Activated CD4-positive, alpha-beta memory T cell treated with anti-CD3 and anti-CD28 coated beads, Interleukin-2, amount 10 ng/mL, durations not matched to agents 7 days and 5 days (primary cell): ENCODE measurements at places on chromosomes 1 and 21. TPM values are rescaled to one million over a fixed set of nuclear protein-coding genes. Genes with fewer than 3 reads are reported as not detected.
A peak's percentile ranks its signal among the peaks of the same experiment; 100 is the strongest.

DNA sequence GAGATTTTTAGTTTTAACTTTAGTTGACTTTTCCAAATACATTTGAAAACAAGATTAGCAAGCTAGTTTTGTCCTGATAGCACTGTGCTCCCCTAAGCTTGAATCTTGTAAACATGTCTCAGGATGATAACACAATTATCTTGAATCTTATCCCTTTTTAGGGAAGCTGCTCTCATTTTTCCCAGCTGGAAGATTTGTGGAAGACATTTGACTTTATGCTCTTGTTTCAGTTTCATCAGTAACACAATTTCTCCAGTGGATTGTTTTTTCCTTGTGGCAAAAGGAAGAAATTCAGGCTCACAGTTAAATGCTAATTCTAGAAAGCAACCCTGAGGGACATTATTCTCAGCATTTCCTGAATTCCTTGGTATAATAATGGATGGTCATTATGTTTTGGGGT, 88.8 kb downstream of the CDC7 start:
- DNase-seq: no peak
- H3K4me1 ChIP-seq: peaks cover 39% of the 10 kb centered on the region
- H3K27me3 ChIP-seq: no peaks in the 10 kb centered on the region
- peaks cover 3% of the 10 kb centered on the region for H3K36me3 ChIP-seq
- no peak overlapping the region for H3K4me3 ChIP-seq
- H3K27ac ChIP-seq: no peak overlapping the region

- no peak for DNase-seq
- H3K4me1 ChIP-seq: peaks cover 14% of the 10 kb centered on the region
- H3K36me3 ChIP-seq: no peaks in the 10 kb centered on the region
Observed at GRCh38 chr1:107620753-107621152, 344.2 kb downstream of the VAV3 start.

DNA sequence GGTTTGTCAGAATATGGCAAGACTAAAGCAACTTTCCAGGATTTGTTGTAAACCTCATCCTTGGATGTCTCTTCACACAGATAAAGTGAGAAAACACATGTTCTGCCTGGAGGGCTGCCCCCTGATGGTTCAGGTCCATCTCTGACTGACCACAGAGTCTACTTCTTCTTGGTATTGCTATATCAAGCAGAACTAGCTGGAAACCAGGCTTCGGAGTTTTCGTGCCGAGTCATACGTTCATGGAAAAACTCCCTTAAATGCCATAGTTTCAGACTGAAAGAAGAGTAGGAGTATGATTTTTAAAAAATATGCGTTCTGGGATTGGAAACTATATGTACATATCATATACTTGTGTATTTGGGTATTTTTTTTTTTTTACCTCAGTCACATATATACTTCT, 5.8 kb downstream of the OR10T2 start:
- H3K27me3 ChIP-seq: peaks cover 6% of the 10 kb centered on the region
- no peak overlapping the region for H3K4me3 ChIP-seq
- H3K36me3 ChIP-seq: no peaks in the 10 kb centered on the region

GRCh38 chr1:50502147-50502546, 78.9 kb upstream of the DMRTA2 start:
- no peaks in the 10 kb centered on the region for H3K27me3 ChIP-seq
- H3K4me1 ChIP-seq: no peaks in the 10 kb centered on the region
- H3K27ac ChIP-seq: no peak overlapping the region
- no peak for DNase-seq
- H3K36me3 ChIP-seq: peaks cover 16% of the 10 kb centered on the region

DNA sequence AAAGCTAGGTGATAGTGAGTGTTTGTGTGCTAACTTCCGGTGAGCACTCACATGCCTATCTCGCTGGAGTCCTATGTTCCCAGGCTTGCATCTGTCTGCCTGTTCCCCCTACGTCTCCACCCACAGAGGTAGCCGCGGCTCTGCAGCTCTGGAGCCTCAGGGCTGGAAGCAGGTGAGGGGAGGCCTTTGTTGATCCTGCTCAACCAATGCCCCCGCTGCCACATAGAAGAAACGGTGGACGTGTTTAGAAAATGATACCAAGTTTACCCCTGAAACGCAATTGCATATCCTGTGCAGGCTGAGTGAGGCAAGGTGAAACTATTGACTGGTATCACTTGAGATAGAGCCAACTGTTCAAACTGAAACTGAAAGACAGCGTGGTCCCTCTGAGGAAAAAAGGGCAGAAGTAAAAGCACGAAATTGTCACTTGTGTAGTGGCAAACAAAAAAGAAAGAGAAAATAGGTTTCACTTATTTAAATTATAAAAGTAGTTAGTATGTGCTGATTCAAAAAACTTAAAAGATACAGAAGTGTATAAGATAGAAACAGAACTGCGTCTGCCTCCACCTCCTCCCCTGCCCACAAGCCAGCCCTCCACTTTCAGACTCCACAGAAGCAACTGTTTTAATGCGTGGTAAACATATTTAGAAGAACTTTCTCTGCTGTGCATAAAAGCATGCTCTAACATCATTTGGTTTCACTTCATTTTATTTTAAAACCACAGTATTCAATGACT, 38.6 kb upstream of the ETS2 start:
- peak overlapping the region; percentile 78 for H3K4me3 ChIP-seq
- peak overlapping the region; percentile 97 for H3K27ac ChIP-seq
- peak; percentile 72 for DNase-seq
- H3K36me3 ChIP-seq: peaks cover 10% of the 10 kb centered on the region
- peaks cover 17% of the 10 kb centered on the region for H3K27me3 ChIP-seq

DNA sequence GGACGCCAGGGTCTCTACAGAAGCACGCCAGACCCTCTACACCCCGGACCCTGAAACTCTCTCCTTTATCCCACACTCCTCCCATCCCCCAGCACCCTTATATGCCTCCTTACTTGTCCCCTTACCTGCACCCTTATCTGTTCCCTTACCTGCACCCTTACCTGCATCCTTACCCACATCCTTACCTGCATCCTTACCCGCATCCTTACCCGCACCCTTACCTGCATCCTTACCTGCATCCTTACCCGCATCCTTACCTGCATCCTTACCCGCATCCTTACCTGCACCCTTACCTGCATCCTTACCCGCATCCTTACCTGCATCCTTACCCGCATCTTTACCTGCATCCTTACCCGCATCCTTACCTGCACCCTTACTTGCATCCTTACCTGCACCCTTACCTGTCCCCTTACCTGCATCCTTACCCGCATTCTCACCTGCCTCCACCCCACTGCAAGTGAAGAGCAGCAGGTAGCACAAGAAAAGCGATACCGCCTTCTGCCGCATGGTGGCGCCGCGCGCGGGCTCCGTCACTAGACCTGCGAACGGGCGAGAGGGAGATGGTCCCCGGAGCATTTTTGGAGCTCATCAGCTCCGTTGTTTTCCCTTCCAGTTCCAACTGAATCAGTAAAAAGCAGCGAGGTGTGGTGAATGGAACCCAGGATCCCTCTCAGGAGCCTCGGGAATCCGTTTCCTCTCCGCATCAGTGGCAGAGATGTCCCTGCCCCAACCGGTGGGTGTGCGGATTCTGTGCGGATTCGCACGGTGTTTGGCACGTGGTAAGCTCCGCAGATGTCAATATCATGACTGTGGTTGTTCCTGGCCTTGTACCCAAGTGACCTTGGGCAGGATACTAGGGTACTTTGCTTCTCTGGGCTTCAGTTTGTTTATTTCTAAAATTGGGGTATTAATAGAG, 2.9 kb downstream of the IFI6 start:
- no peaks in the 10 kb centered on the region for H3K27me3 ChIP-seq
- H3K4me1 ChIP-seq: peaks cover 54% of the 10 kb centered on the region
- H3K27ac ChIP-seq: peak overlapping the region; percentile 57
- H3K36me3 ChIP-seq: peaks cover 58% of the 10 kb centered on the region

The DCLRE1B gene
- 13.2 TPM for total RNA-seq

The HDGF gene
- 222 TPM for total RNA-seq

GRCh38 chr1:33330361-33330890, 9.5 kb upstream of the A3GALT2 start:
- H3K27ac ChIP-seq: no peak overlapping the region
- no peak overlapping the region for H3K4me3 ChIP-seq
- peaks cover 61% of the 10 kb centered on the region for H3K36me3 ChIP-seq

DNA sequence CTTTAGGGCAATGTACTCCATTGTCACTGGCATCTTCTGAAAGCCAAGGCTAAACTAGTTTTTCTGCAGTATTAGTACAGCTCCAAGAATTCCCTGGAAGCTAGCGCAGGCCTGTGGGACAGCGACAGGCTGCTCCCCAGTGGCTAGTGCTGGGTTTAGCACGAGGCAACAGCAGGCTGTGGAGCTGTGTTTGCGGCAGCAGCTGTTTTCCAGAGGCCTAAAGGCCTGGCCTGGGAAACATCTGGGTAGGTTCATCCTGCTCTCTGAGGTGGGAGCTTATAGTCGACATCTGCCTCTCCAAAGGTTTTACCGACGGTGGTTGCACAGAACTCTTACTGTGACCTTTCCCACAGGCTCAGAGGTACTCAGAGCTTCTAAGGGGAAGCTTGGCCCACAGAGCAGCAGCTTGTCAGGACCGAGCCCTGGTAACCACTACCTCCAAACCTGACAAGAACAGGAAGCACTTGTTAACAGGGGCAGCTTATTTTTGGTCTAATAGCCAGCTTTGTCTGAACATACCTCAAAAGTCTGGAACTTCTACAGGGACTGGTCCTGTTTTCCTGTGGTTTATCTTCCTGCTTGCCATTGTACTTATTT, 17.2 kb downstream of the CC2D1B start:
- no peaks in the 10 kb centered on the region for H3K4me1 ChIP-seq
- DNase-seq: no peak

The PADI2 gene
- total RNA-seq: not detected

GRCh38 chr1:72896256-72896655, 613.9 kb upstream of the NEGR1 start:
- no peaks in the 10 kb centered on the region for H3K36me3 ChIP-seq
- no peak for DNase-seq
- no peak overlapping the region for H3K27ac ChIP-seq
- H3K27me3 ChIP-seq: no peaks in the 10 kb centered on the region
- H3K4me3 ChIP-seq: no peak overlapping the region

DNA sequence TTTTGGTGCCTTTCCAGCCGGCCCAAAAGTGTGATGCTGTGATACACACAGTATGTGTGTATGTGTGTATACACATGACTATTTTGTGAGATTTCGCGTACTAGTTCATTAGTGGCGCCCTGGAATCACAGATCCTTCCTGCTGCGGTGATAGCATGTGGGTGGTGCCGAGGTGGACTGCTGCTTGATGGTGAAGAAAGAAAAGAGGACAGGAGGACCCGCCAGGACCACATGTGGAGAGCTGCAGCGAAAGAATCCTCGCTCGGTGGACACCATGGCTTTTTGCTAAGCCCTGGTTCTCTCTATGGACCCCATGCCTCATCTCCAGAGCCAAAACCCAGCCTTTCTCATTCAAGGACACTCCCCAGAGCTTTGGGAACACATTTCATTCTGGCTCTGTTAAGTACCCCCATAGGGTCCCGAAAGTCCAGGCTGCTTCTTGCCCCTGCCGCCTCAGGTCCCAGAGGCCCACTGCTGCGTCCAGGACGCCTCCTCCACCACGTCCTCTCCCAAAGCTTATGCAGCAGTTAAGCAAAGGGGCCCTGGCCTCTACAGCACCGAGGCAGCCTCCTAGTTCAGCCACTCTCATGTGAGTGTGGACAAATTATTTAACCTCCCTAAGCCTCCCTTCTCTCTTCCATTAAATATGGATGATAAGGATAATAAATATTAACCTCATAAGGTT, 32.8 kb upstream of the COX20 start:
- H3K4me3 ChIP-seq: no peak overlapping the region
- peaks cover 4% of the 10 kb centered on the region for H3K27me3 ChIP-seq
- peaks cover 5% of the 10 kb centered on the region for H3K4me1 ChIP-seq
- no peak for DNase-seq
- no peak overlapping the region for H3K27ac ChIP-seq
- no peaks in the 10 kb centered on the region for H3K36me3 ChIP-seq

DNA sequence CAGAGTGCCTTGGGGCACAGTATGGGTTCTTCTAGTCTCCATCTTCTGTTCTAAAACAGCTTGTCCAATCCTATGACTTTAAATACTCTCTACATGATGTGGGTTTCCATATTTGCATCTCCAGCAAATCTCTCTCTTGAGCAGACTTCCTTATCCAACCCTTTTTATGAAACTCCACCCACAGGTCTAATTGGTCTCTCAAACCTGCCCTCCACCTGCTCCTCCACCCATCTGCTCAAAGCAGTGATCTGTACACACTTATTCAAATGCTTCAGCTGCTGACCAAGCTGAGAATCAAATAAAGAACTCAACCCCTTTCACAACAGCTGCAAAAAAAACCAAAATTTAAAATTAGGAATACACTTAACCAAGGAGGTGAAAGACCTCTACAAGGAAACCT, 11.5 kb downstream of the MCOLN2 start:
- no peaks in the 10 kb centered on the region for H3K27me3 ChIP-seq
- H3K36me3 ChIP-seq: peaks cover 44% of the 10 kb centered on the region
- H3K4me1 ChIP-seq: peaks cover 35% of the 10 kb centered on the region
- H3K4me3 ChIP-seq: no peak overlapping the region
- DNase-seq: no peak

DNA sequence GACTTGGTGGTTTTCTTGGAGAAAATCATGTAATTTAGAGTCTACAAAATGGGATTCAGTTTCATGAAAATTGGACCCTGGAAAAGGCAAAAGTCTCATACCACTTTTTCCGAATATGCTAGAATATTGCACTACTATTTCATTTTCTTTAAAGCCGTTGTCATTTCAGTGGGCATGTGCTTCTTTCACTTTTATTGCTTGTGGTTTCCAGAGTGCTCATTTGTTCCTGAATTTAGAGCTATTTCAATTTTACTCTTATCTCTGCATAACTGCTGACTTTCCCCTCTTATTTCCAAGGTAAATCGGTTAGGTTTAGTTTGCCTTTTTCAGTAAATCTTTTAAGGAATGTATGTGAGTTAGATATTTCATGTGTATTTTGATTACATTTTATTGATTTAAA, 11.6 kb downstream of the HHAT start:
- H3K4me3 ChIP-seq: no peak overlapping the region
- peaks cover 19% of the 10 kb centered on the region for H3K4me1 ChIP-seq
- no peaks in the 10 kb centered on the region for H3K36me3 ChIP-seq
- H3K27ac ChIP-seq: no peak overlapping the region

GRCh38 chr1:204616641-204617040, 68.9 kb downstream of the LRRN2 start:
- no peaks in the 10 kb centered on the region for H3K36me3 ChIP-seq
- DNase-seq: no peak
- H3K4me1 ChIP-seq: no peaks in the 10 kb centered on the region
- peaks cover 2% of the 10 kb centered on the region for H3K27me3 ChIP-seq
- no peak overlapping the region for H3K4me3 ChIP-seq

DNA sequence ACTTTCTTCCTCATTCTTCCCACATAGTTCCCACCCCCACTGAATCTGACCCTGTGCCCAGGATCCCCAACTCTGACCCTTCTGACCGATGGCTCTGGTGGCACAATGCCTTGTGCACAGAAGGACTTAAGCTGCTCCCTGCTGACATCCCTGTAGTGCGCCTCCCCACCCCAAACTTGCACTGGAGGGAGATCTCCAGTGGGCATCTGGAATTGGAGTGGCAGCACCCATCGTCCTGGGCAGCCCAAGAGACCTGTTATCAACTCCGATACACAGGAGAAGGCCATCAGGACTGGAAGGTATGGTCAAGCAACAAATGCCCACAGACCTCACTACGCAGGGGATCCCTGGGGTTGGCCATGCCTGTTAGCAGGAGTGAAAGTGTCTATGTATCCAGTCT, 9.0 kb downstream of the MPL start:
- H3K36me3 ChIP-seq: no peaks in the 10 kb centered on the region
- peaks cover 10% of the 10 kb centered on the region for H3K4me1 ChIP-seq
- DNase-seq: no peak

- peaks cover 8% of the 10 kb centered on the region for H3K4me1 ChIP-seq
- H3K27ac ChIP-seq: no peak overlapping the region
- no peaks in the 10 kb centered on the region for H3K27me3 ChIP-seq
- H3K4me3 ChIP-seq: no peak overlapping the region
- DNase-seq: no peak
Observed at GRCh38 chr21:32483293-32483595, 70.7 kb downstream of the EVA1C start.
